ENCODE measurements at places on chromosomes 5 and 9.

DNA sequence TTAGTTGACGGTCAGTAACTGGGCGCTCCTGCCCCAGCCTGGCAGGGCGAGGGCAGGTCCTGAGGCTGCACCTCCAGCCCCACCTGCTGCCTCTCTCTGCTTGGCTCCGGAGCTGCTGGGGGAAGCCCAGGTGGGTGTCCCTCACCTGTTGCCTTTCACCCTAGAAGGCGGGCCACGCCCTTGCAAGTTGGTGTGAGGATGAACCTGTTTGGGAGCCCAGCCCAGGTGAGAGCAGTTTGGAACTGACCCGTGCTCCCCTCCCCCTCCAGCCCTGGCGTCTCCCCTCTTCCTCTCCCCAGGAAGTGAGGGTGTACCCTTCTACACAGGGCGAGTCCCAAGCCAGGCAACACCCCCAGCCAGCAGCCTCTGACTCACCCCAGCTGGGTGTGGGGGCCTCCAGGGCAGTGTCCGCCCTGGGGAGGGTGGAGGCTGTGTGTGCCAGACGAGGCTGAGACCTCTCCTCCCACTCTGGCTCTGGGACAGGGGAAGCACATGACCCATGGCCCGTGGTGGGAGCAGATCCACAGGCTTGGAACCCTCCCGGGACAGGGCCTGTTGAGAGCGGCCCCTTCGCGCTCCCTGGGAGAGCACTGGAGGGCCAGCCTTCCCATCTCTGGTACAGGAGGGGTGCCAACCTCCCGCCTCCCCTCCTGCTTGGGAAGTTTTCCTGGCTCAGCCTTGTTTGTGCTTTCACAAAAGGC is 10.4 kb downstream of the LRRC8A start:
- no peak for DNase-seq

DNA sequence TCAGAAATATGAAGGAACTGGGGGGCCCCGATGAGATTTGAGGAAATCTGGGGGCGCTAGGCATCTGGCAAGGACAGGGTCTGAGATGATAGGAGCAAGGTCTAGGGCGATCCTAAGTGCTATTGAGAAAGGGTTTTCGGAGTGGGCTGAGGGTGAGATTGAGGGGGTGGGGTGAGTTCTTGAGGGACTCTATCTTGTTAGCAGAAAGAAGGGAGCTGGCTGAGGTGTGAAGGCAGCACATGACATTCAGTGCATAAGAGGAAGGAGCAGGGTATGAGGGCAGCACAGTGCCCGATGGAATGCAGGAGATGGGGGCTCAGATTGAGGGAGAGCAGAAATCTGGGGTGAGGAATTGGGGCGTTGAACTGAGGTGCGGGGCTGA is 640 bp downstream of the TRIM32 start:
- no peak for DNase-seq

DNA sequence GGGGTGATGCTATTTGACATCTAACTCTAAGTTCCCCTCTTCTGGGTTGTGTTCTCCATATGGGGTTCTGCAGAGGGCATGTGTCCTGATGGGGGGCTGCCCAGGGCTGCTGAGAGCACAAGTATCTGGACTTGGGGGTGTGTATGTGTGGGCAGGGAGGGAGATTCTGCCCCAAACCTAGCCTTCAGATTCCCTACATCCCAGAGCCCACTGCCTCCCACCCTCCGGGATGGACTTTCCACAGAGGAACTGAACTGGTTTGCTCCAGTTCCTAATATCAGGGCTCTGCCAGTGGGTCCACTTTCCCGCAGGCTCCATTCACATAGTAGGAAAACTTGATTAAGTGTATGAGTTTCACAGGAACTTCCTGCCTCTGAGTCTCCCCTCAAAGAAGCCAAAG is 16.4 kb upstream of the TIFAB start:
- DNase-seq, result no peak

DNA sequence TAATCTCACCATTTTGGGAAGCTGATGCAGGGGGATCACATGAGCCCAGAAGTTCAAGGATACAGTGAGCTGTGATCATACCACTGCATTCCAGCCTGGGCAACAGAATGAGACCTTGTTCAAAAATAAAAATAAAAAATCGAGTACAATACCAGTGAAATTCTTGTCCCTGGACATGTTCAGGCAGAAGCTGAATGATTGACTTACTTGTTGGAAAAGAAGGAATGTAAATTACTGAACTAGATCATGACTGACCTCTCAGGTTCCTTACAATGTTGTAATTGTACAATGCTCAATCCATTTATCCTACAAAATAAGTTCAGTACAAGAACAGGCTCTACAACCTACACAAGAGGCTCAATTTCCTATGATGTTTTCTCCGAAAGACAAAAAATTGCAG is 1010.4 kb downstream of the TLE1 start:
- no peak for DNase-seq

- no peak for DNase-seq
Observed at GRCh38 chr9:84999788-85000187, 330.3 kb downstream of the NTRK2 start.

GRCh38 chr5:112823181-112823580 is 37.9 kb upstream of the SRP19 start:
- no peak for DNase-seq

DNA sequence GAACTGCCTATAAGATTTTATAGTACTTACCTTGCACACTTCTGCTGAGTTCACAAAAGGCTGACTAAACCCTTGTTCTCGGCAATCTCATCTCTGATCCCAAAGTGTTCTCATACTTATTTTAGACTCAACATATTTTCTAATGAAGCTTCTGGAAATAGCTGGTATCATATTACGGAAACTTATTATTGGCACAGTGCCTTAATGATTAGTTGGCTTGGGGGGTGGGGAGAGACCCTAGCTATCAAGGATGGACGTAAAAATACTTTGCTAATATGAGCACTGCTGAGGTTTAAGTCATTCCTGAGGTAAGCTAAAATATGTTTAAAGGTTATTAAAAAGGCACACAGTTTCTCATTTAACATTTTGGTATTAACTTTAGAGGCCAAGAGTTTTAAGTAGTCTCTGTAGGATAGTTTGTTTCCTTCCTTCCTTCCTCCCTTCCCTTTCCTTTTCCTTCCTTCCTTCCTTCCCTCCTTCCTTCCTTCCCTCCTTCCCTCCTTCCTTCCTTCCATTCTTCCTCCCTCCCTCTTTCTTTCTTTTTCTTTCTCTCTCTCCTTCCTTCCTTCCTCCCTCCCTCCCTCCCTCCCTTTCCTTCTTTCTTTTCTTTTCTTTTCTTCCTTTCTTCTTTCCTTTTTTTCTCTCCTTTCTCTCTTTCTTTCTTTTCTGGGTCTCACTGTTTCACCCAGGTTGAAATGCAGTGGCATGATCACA is 31.5 kb downstream of the ZSWIM6 start:
- no peak for DNase-seq

DNA sequence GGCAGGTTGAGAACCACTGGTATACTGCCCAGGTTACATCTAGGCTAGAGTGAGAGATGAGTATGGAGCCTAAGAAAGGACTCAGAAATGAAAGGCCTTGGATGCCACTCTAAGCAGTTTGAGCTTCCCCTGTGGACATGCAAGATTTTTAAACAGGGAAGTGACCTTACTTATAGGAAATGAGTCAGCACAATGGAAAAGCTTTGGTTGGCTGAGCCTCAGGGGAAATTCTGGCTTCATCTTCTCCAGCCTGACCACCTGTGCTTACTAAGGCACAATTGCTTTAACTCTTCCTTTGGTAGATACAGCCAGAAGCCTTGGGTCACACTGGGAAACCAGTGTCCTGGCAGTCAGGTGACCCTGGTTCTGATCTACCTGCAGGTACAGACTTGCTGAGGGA is 380.2 kb upstream of the ZNF462 start:
- no peak for DNase-seq

GRCh38 chr5:133967124-133967523 is 1.3 kb downstream of the C5orf15 start:
- no peak for DNase-seq

DNA sequence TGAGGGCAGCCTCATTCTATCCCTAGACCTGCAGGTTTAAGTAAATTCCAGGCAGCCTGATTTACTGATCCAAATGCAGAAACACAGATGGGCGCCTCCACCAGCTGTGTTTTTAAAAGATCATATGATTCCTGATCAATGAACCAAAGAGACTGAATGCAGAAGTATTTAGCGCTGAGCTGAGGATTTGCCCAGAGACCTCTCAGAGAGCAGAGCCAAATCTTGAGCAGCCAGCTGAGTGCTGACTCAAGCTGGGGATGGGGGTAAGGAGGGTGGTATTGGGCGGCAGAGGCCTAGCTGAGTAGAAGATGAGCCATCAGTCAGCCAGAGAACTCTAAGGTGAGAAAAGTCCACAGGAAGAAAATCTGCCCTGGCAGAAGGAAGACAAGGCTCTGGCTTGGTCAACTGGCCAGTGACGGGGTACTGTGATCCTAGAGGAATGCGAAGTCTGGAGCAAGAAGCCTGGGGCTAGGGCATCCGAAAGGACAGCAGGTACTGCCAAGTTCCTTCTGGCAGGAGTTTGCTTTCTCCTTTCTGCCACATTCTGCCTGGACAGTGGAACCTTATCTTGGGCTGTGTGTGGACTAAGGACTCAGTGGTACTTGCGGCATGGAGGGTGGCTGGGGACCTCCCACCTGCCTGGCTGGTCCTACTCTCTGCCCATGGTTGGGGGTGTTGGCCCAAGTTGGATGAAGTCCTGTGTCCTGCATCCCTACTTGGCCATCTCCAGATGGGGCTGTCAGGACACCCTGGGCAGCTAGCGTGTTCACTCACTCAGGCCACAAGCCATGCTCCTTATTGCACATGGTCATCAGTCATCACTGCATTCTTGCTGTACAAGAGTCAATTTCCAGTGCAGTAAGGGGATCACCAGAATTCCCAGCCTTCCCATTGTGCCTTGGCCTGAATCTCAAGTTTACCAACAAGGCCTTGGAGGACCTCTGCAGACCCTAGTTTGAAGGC is 34.5 kb upstream of the CDKN2AIPNL start:
- DNase-seq, result no peak

GRCh38 chr5:138435943-138436342 is 2.9 kb upstream of the REEP2 start:
- DNase-seq, result no peak

- DNase-seq, result no peak
Observed at GRCh38 chr5:76472335-76473008, 69.4 kb downstream of the IQGAP2 start.

- DNase-seq, result no peak
Observed at GRCh38 chr5:69493396-69494133, 975 bp downstream of the OCLN start.

DNA sequence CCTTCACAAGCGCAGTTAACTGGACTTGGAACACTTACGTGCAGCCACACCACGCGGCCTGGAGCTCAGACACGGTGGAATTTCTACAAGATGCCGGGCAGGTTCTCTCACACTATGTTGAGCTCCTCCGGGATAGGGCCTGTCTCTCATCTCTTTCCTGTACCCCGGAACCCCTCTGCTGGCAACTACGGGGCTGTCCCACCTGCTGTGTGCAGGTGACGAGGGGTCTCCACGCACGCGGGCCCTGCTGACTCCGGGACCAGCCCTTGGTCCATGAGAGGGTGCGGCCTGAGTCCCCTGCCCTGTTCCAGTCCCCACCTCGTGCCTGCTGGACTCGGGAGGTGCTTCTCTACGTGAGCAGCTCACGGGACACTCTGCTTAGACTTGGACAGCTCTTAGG is 40.1 kb downstream of the SLC6A3 start:
- DNase-seq, result no peak

DNA sequence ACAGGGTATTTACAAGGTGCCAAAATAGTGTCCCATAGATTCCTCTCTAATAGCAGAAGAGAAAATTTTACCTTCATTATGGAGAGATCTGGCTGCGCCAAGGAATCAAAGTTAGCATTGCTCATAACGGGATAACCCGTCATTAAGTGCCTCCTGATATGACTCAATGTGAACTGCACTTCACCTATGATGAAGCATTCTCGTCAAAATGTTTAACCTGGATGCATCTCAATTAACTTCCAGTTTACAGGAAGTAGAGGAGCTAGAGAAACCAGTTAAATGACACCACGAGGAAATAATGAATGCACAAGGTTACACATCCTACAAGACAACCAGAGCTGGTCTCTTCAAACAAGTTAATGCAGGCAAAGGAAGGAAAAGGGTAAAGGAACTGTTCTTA is 17.2 kb downstream of the FBXW11 start:
- DNase-seq, result no peak

DNA sequence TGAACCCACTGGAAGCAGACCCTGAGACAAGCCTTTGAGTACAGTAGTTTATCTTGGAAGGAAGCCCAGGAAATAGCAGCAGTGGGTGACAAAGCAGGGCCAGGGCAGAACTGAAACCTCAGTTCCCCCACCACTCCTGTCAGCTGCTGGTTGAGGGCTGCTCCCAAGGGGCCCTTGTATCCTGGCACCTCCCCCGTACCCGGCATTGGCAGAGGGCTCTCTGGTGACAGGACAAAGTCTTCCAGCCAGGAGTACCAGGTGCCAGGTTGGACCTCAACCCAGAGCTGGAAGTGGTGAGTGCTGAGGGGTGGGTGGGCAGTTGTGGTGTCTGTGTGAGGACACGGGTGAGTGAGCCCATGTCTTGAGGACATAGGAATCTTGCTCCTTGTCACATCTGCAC is 123.3 kb downstream of the PHF2 start:
- DNase-seq, result no peak

DNA sequence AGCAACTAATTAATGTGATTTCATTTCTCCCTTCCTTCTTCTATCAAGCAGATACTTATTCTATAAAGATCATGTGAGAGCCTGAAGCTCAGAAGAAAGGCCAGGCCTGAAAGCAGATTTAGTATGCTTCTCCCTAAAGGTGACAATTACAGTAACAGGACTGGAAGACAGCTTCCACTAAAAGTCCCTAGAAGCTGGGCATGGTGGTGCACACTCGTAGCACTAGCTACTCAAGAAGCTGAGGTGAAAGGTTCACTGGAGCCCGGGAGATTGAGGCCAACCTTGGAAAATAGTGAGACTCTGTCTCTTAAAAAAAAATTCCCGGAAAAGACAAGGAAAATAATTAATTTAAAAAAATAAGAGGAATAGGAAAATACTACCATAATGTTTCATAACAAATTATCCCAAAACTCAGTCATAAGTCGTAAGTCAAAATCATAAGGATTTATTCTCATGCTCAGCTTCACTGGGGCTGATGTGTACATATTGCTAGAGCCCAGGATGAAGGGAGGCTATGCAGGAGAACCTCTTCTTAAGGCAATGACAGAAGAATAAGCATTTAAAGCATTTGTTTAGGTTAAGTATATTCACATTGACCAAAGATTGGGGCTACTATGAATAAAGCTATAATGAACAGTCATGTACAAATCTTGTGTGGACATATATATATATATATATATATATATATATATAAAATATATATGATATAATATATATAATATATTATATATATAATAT is 210.8 kb upstream of the SMARCA2 start:
- DNase-seq, result no peak

GRCh38 chr5:167555565-167556166 is 735.8 kb upstream of the WWC1 start:
- DNase-seq, result no peak
